A549 treated with DMSO at 1 μM for 4 hours (cell line): ENCODE measurements at places on chromosomes 1 and 21. TPM values are rescaled to one million over a fixed set of nuclear protein-coding genes. Genes with fewer than 3 reads are reported as not detected.

GCSAML gene
- not detected in 5 replicates for total RNA-seq

CYP4Z1 gene
- total RNA-seq = not detected in 5 replicates

GART gene
- 65.5 to 76.6 TPM (median 72.0 TPM) in 5 replicates for total RNA-seq

TMPRSS15 gene
- not detected in 5 replicates for total RNA-seq

CCDC27 gene
- not detected in 5 replicates for total RNA-seq

PEX11B gene
- 21.3 to 26.2 TPM (median 23.2 TPM) in 5 replicates for total RNA-seq

S100A6 gene
- total RNA-seq = 3,152 to 3,428 TPM (median 3,355 TPM) in 5 replicates

KCNJ15 gene
- total RNA-seq = 0.09 to 0.30 TPM (median 0.19 TPM) in 5 replicates

NHLH1 gene
- total RNA-seq = 0.33 to 0.71 TPM (median 0.38 TPM) in 5 replicates
